Left ventricle myocardium superior (tissue), 1 donor: ENCODE measurements at places on chromosomes 6 and 20. TPM values are rescaled to one million over a fixed set of nuclear protein-coding genes. Genes with fewer than 3 reads are reported as not detected.

GRCh38 chr6:25596928-25597818, 54.8 kb upstream of the SCGN start:
- no peak for DNase-seq

DNA sequence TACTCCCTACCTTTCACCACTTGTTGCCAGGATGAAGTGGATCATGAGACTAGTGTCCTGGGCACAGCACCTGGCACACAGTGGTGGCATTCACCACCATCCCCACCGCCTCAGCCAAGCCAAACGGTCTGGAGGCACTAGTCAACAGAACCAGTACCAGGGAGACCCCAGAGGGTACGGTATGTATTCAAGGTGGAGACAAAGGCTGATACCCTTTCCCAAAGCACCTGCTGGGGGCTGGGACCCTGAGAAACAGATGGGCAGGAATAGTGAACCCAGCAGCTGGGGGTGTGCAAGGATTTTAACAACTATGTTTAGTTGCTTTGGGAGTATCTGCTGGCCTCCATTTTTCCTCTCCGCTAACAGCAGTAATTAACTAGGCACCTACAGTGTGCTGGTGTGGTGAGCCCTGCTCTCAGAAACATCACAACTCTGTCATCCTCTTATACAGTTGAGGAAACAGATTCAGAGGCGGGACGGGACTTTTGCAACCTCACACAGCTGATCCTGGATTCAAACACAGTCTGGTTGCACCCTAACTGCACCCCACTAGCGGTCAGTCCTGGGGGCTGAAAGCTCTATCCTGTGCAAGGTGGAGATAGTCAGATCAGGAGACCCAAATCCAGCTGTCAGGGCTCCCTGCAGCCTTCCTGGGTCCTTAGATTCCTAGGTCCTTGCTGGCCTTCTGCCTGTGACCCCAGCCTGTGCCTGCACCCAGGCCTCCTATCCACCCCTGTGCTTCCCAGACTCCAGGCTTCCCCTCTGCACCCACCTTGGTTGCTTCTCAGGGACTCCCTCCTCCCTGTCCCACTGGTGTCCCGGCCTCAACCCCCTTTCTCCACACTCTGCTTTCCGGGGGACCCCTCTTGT, 1.2 kb downstream of the SNTA1 start:
- peak; percentile 45 for DNase-seq

- DNase-seq, result no peak
These were observed 6.4 kb downstream of the MRPL14 start for GRCh38 chr6:44120692-44121443.

DNA sequence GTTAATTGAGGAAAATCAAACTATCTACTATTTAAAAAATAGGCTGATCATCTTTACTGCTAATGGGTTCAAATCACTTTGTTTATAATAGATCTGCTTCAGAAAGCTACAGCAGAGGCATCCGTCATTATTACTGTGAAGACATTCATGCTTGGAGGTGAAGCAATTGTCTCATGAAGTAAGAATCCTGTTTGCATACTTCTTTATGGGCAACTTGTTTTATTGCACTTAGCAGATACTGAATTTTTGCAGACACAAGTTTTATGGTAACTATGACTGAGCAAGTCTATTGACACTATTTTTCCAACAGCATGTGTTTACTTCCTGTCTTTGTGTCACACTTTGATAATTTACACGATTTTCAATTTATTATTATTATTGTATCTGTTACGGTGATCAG, 573.9 kb downstream of the RFPL4B start:
- no peak for DNase-seq

DNA sequence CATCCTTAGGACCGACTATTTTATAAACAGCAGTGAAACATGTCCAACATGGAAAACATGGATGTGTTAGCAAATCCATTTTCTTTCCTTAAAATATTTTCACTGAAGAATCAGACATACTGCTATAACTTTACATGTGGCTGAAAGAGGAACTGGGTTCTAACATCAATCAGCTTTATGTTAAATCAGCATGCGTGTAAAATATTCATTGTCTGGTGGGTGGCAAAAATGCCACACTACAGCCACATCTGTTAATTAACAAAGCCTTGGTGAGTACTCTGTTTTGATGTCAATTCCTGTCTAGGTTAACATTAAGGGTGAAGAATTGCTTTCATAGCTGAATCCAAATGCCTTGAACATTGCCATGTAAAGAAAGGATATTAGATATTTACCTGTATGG, 222.6 kb upstream of the CEP162 start:
- DNase-seq, result no peak

DNA sequence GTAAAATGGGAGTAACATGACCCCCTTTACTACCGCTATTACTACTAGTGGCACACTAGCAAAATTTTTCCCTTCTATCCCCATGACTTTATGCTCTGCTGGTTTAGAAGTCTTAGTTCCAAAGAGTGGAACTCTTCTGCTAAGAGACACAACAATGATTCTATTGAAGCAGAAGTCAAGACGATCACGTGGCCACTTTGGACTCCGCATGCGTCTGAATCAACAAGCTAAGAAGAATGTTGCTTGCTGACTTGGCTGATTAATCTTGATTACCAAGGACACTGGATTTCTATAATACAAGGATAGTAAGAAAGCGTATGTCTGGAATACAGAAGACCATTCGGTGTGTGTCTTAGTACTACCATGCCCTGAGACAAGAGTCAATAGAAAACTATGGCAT, 244.7 kb upstream of the BTBD3 start:
- DNase-seq, result no peak

DNA sequence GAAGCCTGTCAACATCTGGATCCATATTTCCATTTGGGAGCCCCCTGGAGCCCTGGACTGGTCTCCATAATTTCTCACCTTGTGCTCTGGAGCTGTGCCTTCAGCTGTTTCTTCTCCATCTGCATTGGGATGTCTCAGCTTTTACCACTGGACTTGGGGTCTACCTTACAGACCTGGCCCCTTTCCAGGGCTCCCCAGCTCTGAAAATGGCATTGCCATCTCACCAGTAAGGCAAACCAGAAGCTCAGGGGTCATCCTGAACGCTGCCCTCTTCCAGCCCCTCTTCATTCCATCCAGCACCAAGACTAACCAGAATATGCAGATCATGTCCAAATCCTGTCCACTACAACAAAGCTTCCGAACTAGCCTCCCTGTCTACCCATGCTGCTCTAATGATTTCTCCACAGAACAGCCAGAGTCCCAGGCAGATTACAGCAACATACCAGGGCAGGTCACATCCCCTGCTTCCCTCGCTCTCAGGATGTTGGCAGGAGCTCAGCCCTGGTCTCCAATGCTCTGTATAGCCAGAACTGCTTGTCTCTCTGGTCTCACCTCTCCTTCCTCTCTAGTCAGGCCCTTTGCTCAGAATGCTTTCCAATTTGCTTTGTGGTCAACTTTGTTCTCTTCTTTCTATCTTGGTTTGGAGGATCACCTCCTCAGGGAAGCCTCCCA, 17.7 kb upstream of the NNAT start:
- DNase-seq, result peak; percentile 59

- DNase-seq, result no peak
These were observed 88.2 kb upstream of the DST start for GRCh38 chr6:56730663-56731529.

GRCh38 chr6:42572523-42572922, 8.7 kb downstream of the UBR2 start:
- DNase-seq, result no peak

DNA sequence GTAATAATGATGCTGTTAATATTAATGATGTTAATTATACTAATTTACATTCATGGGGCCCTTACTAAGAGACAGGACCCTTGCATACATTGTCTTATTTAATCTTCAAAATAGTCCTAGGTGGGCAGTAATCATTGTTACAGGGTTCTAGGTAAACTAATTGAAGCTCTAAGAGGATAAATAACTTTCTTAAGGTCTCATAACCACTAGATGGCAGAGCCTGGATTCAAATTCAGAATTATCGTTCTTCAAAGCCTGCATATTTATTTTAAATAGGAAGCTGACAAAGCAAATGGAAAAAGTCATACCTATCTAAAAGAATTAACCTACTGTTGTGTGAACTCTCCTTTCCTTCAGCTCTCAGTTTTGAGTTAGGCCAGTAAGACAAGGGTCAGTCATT, 23.5 kb downstream of the PTCHD4 start:
- no peak for DNase-seq

GRCh38 chr6:167000759-167001158, 1.6 kb downstream of the CEP43 start:
- DNase-seq, result no peak

DNA sequence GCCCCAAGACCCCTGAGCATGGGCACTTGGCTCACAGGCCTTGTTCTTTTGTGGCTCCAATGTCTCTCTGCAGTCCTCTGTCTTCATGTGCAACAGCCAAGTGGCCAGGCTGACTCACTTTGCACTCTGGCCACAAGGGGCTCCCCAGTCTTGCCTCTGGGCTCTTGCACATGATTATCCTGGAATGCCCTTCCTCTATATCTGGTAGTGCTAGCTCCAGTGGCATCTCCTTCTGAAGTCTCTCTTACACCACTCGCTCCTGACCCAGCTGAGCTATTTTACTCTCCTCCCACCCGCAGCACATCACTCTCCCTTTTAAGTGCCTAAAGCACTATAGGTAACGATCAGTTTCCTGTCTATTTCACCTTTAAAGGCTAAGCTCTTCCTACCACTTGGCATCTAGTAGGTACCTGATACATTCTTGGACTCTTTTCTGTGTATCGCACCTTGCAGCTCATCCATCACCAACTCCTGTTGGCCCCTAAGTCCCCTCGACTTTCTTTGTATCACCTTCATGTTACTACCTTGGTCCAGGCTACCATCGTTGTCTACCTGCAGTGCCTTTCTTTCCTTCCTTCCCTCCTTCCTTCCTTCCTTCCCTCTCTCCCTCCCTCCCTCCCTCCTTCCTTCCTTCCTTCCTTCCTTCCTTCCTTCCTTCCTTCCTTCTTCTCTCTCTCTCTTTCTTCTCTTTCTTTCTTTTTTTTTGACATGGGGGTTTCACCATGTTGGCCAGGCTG, 211.9 kb upstream of the RNF24 start:
- DNase-seq, result no peak

DNA sequence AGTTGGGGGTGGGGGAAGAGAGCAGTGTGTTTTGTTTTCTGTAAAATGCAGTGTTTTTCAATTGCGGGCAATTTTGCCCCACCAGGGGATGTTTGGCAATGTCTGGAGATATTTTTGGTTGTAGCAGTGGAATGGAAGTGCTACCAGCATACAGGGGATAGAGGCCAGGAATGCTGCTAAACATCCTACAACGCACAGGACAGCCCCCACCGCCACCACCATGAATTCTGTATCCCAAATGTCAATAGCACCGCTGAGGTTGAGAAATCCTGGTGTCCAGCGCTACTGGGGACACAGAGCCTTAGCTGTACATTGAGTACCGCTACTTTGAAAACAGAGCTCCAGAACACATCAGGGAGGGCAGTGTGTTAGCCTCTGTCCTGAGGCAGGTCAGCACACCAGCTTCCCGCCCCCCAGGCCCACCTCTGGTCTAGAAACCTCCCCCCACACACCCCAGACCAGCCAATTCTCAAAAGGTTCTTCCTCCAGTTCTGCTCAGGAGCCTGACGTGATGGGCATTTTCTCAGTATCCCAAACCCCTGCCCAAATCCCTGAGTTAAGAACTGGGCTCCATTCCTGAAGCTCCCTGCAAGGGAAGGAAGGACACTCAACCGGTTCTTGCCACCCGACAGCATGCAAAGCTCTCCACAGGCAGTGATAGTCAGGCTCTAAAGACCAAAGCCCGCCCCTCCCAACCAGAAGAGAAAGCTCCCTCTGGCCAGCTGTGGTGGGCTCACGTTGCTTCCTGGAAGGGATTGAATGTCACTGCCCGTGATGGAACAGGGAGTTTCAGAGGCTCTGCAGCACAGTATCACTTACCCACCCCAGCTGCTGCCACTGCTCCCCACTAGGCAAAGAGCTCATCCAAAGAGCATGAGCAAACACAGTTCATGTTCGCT, 321.5 kb upstream of the JARID2 start:
- no peak for DNase-seq

DNA sequence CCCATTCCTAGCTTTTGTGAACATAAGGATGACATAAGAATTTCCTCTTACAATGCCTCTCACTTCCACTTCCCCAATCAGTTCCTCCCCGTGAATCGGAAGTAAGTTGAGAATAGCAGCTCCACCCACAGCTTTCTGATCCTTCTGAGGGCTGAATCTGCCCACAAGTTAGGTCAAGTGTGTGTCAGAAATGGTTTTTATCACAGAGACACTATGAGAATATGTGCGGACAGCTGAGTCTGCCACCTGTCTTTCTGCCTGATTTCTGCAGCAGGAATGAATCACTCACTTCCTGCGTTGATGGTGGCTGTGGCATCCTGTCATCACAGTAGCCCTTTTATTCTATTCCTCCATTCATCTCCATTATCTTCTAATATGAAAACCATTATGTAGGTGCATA, 70.2 kb downstream of the RIN2 start:
- no peak for DNase-seq

- no peak for DNase-seq
These were observed 5.6 kb downstream of the TAGAP start for GRCh38 chr6:159038914-159039884.

DNA sequence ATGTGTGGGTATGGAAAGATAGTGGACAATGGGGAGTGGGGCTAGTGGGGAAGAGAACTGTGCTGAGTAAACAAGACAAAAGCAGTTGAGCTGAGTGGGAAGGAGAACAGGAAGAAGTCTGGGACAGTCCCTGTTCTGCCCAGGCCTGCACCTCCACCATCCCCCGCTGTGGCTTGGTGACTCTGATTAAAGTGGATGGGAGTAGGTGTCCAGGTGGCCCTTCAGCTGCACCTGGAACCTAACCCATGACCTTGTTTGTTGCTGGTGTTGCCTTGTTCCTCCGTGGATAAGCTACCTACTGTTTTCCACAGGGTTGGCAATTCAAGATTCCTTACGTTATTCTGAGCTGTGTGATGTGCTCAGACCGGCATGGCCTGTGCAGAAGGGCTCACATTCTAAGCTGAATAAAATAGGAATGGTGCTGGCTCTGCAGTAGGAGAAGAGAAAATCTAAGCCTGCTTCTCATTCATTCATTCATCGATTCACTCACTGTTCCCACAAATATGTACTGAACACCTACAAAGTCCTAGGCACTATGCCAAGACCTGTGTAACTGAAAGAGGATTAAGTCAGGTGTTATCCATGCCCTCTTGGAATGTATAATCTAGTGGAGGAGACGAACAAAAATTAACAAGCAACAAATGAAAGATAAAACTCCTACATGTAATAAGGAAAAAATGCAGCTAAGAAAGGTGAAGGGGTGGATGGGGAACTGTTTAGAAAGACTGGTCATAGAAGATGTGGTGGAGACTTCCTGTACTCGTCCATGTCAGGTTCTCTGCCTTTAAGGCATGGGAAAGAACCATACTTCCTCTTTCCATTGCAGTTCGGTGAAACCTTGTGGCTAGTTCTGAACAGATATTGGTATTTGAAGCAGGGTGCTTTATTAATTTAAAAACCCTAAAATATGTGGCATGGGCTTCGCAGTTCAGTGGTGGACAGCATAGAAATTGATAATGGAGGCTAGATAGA, 10.1 kb upstream of the CALHM6 start:
- DNase-seq, result peak; percentile 26

- DNase-seq, result no peak
These were observed 693.1 kb downstream of the UTRN start for GRCh38 chr6:144978208-144978607.

- DNase-seq, result no peak
These were observed 163.2 kb downstream of the PDE7B start for GRCh38 chr6:136014454-136015437.

GRCh38 chr20:50655311-50655880, 35.9 kb downstream of the RIPOR3 start:
- DNase-seq, result peak; percentile 82

- DNase-seq, result no peak
These were observed 128.9 kb upstream of the BEND3 start for GRCh38 chr6:107244082-107244741.

Gene TMEM14A
- total RNA-seq, result 8.8 TPM

Gene HRH3
- not detected for total RNA-seq

Gene RNF182
- 0.10 TPM for total RNA-seq

Gene CYP39A1
- 5.9 TPM for total RNA-seq
